ENCODE measurements at places on chromosomes 16 and 17.
A peak's percentile ranks its signal among the peaks of the same experiment; 100 is the strongest.

DNA sequence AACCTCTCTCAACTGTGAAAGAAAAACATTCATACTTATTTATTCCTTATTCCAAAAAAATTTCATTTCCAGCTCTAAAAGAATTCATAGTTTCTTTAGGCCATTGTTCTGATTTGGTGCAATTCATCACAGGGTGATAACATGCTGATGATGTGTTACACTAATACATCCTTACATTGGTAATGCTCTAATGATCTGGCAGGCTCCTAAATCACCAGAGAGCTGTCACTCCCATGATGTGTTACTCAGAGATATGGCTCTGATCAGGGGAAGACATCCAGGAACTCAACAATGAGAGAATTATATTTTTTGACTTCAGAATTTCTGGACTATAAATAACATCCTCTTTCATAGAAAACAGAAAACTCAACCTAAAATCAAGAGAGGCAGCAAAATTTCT lies 209.3 kb downstream of the CHD9NB start:
- no peak for DNase-seq

- DNase-seq: no peak
Observed at GRCh38 chr16:57314161-57314785, 29.8 kb upstream of the PLLP start.

DNA sequence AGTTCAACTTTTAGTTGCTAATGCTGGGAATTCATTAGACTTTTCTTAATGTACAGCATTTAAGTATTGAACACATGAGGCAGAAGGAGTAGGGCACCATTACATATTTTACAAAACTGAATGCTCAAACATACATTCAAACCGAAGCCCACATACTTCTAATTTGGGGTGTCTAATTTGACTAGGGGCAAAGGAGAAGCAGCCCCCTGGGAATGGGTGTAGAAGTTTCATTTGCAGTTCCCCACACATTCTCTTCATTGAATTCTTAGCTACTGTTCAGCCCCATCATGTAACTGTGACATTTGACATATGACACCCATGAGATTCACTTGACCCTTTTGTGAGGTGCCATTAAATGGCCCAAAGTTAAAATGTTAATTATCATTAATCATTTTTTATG lies 16.4 kb downstream of the IRX6 start:
- no peak for DNase-seq

DNA sequence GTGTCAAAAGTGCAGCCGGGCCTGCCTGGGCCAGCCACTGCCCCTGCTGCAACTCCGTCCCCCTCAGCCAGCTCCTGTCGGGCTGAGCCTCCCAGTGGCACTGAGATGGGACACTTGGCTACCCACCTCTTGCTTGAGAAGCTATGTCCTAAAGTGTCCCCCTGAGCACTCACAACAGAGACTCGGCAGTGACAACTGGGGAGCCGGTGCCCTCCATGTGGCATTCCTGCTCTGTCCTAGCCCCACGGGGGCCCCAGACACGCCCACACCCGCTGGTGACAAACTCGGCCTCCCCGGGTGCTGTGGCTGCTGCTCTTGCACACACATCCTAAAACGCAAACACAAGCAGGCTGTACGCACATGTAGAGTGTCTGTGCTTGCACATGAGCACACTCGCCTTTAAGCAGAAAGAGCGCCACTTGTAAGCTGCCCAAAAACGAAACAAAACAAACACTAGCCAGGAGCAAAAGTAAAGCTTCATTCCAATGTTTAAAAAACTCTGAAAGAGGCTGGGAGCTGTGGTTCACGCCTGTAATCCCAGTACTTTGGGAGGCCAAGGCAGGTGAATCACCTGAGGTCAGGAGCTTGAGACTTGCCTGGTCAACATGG lies 253.9 kb downstream of the RBFOX3 start:
- no peak for DNase-seq

GRCh38 chr17:44279666-44280391 lies 11.9 kb upstream of the SLC4A1 start:
- peak; percentile 31 for DNase-seq

Measured in non-pigmented ciliary epithelial cell (primary cell).